NCI-H1436 treated with DMSO at 0.1 percent for 48 hours (cell line): ENCODE measurements at places on chromosomes 13 and 19.
A peak's percentile ranks its signal among the peaks of the same experiment; 100 is the strongest.

- peak; percentile 30 for DNase-seq
Measured at GRCh38 chr13:102580552-102581169, 16.1 kb upstream of the TPP2 start.

DNA sequence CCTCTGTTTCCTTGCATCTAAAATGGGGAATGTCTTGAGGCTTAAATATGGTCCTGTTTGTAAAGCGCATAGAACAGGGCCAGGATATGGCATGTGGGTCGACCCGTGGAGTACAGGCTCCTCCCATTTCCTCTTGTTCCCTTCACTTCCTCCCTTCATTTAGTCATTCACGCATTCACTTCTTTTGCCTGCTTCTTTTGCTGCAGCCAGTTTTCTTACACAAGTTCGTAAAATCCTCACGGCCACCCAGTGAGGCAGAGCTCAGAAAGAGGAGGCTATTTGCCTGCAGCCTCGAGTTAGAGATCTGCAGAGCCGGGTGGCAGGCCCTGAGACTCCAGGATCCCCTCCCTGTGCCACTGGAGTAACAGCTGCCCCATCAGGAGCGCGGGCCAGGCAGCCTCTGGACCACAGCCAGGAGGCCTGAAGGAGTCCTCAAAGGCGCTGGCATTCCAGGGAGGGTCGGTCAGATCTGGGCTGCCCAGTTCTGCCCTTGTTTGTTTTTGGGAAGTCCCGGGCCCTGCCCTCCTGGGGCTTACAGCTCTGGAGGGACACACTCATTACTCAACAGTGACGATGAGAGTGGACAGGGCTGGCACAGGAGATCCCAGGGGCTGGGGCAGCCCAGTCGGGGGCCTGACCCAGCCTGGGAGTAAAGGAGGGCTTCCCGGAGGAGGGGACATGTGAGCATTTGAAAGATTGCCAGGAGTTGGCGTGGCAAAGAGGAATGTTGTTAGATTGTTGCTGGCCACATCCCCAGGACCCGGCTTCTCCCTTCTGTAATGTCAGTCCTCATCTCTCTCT lies 4.6 kb downstream of the PPP5C start:
- no peak for DNase-seq

DNA sequence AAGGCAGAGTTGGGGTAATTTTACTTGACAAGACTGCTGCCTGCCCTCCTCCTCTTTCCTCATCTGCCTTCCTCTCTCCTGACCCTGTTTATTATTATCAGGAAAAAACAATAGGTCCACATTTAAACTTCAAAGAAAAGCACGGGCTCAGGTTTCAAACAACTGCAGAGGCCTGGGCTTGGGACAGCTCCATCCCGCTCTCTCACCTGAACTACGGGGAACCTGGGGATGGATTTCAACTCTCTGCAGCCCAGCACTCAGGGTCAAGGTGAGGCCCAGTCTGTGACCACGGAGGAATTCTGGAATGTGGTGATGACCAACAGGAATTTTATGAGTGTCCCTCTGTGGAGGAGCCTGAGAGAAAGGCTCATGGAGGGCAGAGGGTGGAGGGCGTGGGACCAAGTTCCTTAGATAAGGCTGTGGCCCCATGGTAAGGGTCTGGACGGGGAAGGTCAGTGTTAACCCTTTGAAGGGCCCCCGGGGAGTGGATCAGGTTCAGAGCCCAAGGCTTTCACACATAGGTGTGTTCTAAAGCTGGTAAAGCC lies 220.8 kb upstream of the MAB21L1 start:
- no peak for DNase-seq

DNA sequence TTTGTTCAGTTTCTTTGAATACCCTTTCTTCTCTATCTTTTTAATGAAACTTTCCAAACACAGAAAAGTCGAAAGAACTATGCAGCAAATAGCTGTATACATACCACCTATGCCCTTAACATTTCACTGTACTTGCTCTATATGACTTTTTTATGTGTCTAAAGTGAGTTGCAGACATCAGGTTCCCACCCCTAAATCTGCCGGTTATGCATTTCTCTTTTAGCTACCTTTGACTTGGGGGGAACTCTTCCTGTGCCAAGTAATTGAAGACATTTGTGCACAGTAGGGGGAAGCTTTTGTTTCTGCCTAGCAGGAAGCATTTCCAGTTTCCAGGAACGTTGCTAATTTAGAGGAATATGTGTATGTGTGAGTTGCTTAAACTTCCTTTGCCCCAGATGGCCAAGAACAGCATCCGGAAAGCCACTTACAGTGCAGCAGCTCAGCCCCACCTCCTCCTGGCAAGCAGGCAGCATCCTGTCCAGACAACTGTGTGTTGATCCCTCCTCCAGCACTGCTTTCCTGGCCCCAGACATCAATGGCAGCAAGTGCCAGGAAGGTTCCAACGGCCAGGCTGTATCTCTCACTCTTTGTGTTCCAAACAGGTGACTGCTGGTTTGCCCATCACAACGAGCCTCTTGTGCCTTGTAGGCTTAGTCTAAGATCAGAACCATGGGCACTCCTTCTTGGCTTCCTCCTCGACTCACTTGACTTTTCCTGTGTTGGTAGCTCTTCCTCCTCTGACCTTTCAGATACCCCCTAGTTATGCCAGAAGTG lies 14.7 kb upstream of the GRAMD1A start:
- DNase-seq, result no peak

GRCh38 chr13:27055526-27055925 lies 116.1 kb downstream of the USP12 start:
- DNase-seq, result no peak
